Stimulated activated CD4-positive, alpha-beta T cell treated with anti-CD3 and anti-CD28 coated beads, Interleukin-4, amount 100 ng/mL, for 24 hours (primary cell): ENCODE measurements at places on chromosomes 7 and 10.
A peak's percentile ranks its signal among the peaks of the same experiment; 100 is the strongest.

DNA sequence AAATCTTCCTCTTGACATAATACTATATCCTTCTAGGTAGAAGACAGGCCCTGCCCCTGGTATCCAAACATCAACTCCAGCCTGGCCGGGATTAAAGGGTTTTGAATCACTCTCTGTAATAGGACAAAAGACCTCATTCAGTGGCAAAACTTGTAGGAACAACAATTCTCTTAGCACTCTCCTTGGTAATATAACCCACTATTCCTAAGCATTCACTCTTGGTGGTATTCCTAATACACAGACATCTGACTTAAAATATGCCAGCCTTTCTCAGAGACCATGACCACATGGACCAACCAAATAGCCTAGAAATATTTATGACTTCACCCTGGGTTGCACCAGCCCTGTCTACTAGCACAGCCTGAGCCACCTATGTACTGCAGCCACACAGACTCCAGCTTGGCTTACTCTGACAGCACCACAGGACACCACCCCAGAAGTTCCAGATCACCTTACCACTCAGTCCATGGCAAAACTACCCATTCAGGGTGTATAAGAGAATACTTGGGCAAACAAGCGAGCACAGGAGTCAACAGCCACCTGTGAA, 244.9 kb upstream of the NEBL start:
- no peak for DNase-seq

- no peak for DNase-seq
Observed at GRCh38 chr10:80411681-80412220, 3.4 kb downstream of the PRXL2A start.

DNA sequence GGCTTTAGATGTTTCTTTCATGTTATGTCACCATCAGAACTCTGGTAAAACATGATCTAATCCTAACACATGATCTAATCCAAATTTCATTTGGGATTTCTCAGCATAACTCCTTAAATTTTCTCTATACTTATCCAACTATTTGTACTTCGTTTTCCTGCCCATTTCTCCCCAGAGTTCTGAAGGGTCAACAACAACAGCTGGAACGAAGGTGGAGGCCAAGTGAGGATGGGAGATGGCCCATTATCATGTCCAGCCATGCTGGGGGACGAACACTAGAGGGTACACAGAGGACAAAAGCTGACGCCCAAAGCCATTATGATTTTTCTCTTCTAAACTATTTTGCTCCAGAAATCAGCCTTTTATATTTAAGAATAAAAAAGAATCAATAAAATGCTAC, 185.4 kb downstream of the DOCK4 start:
- no peak for DNase-seq

GRCh38 chr10:4740471-4740870, 85.5 kb upstream of the AKR1E2 start:
- no peak for DNase-seq

DNA sequence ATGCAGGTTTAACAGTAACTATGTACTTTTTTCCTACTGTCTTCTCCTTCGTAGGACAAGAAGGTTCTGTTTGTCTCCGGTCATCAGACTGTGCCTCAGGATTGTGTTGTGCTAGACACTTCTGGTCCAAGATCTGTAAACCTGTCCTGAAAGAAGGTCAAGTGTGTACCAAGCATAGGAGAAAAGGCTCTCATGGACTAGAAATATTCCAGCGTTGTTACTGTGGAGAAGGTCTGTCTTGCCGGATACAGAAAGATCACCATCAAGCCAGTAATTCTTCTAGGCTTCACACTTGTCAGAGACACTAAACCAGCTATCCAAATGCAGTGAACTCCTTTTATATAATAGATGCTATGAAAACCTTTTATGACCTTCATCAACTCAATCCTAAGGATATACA, 2.4 kb downstream of the DKK1 start:
- DNase-seq: no peak

DNA sequence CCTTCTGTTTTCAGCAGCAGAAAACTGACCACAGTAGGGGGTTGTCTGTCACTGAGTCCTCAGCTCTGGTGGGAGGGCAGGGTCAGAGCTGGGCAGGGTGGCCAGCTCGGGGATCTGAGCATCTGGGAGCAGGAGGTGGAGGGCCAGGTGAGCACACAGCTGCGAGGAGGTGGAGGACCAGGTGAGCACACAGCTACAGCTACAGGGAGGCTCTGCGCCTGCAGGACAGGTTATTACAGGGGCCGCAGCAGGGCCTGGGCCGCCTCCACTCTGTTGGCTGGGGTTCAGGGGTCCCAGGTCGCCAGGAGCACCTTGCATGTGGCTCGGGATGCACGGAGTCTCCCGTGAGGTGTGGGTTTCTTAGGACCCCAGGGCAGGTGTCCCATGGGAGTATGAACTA, 52.4 kb upstream of the PRKAR1B start:
- DNase-seq: no peak

GRCh38 chr7:7882888-7883287, 85.7 kb upstream of the GLCCI1 start:
- DNase-seq: no peak

DNA sequence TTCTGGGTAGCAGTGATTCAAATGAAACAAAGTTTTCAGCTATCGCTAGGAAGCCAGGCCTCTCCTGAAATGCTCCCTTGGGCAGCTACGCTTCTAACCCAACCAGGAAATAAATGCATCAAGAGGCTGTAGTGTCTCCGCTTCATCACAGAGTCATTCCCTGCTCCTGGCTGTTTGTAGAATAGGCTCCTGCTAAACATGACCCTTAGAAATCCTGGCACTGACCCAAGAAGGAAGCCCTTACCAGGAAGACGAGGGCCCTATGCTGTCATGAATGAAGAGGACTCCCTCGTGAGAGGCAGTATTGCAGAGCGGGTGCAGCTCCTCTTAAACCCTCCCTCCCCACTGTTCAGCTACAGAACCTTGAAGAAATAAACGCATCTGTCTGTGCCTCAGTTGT, 48.3 kb downstream of the NOD1 start:
- DNase-seq: no peak

DNA sequence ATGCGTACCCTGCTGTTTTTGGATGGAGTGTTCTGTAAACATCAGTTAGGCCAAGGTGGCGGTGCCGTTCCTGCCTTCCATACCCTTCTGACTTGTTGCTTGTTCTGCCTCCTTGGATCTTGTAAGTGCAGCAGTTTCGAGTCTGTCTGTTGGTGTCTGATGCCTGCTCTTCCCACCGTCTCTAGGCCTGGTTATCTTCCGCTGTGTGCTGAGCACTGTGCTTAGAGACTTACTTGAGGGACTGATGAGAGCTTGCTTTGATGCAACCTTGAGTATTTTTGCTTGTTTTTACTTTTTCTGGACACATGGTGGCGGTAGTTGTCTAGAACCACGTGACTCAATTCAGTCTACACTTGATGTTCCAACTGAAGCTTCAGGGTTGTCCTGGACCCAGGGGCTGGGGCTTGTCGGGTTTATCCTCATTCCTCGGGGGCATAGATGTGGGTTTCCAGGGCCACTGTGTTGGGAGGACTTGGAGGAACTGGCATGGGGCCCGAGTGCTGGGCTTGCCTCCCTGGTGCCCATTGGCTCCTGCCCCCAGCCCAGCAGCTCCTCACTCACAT, 14.4 kb upstream of the SPRN start:
- DNase-seq: peak; percentile 22

- DNase-seq: no peak
Observed at GRCh38 chr10:63168821-63169462, 35.8 kb downstream of the NRBF2 start.

GRCh38 chr10:119251315-119251708, 43.9 kb downstream of the GRK5 start:
- no peak for DNase-seq

DNA sequence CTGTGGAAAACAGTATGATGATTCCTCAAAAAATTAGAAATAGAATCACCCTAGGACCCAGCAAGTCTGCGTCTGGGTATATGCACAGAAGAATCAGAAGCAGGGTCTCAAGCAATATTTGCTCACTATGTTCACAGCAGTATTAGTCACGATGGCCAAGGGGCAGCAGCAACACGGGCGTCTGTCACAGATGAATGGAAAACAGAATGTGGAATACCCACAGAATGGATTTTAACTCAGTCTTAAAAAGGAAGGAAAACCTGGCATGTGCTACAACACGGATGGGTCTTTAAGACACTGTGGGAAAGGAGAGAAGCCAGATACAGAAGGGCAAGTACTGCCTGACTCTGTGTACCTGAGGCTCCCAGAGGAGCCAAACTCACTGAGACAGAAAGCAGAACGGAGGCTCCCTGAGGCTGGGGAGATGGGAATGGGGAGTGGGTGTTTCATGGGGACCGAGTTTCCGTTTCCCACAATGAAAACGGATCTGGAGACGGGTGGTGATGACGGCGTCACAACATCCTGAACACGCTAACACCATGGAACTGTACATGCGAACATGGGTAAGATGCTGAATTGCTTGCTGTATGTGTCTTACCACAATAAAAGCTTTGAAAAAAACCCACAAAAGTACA, 36.7 kb upstream of the INPP5A start:
- DNase-seq: no peak

DNA sequence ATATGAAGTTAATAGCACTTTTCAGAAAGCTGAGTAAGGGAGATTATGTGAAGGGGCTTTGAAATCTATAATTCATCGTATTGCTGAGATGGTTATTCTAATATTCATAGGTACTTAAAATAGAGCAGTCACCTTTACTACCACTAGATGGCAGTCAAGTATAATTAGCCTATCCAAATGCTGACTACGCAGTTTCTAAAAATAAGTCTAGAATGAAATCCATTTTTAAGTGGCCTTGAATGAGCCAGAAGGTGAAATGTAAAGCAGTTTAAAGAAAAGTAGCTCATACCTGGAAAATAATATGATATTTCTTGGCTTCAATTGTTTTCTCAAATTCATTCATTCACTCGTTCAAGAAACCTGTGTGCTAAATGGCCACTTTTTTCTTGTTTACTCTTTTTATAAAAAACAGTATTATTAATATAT, 1277.1 kb downstream of the GATA3 start:
- no peak for DNase-seq

- DNase-seq: no peak
Observed at GRCh38 chr7:117137868-117138267, 184.6 kb downstream of the ST7 start.

DNA sequence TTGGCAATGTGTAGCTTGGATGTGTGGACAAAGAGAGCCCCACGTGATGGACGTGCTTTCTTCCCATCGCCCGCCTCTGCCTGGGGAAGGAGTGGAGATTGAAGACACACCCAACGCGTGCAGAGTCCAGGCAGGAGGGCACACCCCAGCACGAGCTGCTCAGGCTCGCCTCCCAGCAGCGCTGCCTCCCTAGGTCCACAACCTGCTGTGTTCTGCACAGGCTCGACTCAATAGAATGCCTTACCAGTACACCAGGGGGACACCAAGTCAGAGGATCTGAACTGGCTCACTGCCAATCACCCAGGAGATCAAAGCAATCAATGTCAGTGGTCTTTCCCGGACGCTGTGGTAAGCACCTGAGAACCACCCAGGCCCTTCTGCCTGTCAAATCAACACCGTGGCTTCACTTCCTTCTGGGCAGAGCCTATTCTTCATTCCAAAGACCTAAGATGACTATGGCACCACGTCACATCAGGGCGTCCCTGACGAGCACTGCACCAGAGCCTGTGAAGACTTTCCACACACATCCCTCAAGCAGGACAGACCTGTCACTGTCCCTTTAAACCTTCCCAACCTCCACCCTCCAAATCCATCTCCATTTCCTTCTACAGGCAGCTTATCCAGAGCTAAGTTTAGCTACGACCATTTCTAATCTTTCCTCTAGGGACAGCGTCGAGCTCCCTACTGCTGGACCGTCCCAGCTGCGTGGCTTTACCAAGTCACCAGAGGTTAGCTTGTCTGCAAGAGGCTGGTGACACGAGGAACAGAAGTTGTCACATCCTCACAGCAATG, 72.3 kb downstream of the AMZ1 start:
- no peak for DNase-seq

DNA sequence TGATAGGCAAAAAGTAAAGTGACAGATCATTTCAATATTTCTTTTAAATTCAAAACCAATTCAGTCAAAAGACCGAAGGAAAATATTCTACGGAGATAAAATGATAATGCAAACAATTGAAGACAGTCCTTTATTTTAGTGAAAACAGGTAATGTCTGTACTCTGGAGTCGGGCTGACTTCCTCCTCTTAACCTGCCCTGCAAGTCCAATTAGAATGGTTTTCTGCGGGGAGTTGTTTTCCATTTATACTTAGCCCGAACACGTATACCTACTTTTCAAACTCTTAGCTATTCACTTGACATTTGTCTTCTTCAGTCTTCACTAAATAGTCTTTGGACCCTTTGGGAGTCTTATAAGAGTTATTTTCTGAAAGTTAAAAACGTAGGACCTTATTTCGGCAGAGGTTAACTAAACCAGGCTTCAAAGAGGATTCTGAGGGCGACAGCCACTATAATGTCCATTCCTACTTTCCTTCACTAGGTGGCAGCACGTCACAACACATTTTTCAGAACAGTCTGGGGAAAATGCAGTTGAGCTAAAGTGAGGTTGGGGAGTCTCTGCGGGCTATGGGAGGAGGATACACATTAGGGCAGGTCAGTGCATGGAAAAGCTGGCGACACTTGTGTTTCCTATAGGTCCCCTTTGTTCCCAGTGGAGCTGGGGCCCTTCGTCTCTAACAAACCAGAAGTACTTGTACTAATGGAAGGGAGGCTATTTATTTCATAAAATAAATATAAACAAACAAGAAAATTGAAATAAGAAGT, 472.0 kb downstream of the KCNMA1 start:
- DNase-seq: peak; percentile 18

GRCh38 chr10:32964270-32964669, 6.2 kb upstream of the ITGB1 start:
- no peak for DNase-seq

DNA sequence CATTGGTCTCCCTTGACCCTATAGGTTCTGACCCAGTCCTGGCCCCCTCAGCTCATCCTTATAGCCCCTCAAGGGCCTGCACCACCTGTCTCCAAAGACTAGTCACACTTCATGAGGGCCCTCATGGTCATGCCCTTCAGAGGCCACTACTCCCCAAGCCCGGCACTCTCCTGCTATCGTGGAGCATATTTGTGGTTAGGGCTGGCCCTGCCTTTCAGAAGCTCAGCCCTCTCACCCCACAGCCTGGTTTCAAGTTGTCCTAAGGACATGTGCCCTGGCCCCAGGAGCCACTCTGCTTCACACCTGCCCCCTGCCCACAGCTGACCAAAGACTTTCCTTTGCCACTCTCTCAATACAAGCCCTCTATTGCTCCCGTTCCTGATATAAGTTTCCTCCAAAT, 60.3 kb upstream of the LBX1 start:
- no peak for DNase-seq

DNA sequence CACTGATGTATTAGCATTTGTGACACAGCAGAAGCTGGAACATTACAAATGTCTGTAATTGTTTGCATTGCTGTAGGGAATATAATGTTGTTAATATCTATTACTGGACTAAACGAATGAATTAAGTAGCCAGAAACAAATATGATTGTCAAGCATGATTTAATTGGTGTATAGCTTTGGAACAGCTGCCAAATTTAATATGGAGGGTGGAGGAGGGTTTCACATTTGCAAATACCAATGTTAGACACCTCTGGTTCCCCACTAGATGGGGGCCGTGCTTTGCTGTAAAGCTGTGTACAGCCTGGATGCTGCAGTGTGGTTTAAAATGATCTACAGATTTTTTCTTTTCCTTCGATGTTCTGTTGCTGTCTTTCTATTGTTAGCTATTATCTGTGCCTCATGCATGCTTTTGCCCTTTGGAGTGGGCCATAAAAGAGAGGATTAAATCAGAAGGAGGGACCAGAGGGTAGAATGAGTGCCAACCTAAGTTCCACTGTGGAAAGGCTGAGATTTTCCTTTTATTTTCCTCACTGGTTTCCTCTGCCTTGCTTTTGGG, 23.1 kb downstream of the DNAJB9 start:
- DNase-seq: no peak

GRCh38 chr10:73623056-73623455, 18.2 kb downstream of the MYOZ1 start:
- DNase-seq: no peak

- no peak for DNase-seq
Observed at GRCh38 chr10:69911613-69912528, 110.2 kb downstream of the COL13A1 start.
